CD8-positive, alpha-beta memory T cell (primary cell): ENCODE measurements at places on chromosomes 4 and X.

DNA sequence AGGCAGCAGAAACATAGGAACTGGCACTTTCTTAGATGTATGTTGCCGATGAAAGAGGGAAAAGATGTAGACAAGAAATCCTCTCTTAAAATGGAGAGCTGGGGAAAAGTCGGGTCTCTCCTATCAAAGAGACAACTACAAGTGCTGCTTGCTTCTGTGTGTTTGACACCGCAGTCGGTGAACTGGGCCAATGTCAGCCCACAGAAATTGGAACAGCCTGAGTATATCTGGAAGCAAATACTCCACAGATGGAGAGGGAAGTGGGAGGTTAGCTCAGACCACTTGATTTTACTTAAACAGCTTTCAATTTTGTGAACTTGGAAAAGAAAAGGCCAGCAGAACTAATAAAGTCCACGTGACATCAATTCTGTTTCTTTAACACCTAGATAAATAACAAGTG, 230.9 kb upstream of the FAT1 start:
- no peak for DNase-seq

DNA sequence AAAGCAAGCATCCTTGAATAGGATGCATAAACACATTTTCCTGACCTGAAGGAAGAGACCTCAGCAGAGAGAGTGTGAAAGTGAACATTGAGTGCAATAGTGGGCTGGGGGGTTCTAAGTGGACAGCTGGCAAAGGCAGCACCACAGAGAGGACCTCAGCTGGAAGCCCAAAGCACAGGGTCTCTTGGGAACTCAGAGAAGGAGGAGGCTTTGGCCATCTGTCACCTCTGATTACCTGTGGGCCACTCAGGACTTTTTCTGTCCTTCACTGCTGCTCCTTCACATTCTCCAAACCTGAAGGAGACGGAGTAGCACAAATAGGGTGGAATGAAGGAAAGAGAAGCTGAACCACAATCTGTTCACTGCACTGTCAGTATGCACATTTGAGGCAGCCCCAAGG, 37.9 kb upstream of the FAT4 start:
- no peak for DNase-seq

- no peak for DNase-seq
Observed at GRCh38 chr4:121790976-121791375, 10.1 kb upstream of the EXOSC9 start.

DNA sequence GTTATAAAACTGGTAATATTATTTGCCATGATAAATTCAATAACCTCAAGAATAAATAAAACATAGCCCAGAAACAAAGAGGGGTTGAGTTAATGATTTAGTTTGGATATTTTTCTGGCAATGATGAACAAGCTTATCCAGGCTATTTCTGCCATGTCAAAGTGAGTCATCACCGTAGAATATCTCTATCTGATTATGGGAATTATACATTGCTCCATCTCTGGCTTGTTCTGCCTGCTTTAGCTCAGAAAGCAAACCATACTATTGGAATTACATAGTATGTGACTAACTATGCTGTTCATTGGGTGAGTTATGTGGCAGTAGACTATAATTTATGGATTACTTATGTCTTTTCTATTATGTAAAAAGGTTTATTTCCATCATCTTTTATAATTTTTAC, 680.1 kb upstream of the AADAT start:
- DNase-seq, result no peak

DNA sequence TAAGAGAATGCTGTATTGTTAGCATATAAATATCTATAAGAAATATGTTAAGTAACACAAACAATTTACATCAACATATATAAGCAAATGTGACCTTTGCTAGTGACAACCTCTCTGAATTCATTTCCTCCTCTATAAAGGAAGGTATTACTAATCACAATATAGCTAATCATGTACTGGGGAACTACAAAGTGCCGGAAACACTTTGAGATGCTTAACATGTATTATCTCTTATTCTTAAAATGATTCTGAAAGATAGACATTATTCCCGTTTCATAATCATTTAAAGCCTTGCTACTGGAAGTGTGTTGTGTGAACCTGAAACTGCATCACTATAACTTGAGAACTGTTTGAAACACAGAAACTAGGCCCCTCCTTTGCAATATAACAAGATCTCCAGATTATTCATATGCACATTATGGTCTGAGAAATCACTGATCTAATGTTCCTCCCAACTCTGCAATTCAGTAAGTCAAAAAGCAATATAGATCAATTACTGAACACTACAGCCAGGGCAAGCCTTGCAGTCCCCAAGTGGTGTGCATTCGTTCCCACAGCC, 54.0 kb downstream of the KLHL8 start:
- DNase-seq, result no peak

DNA sequence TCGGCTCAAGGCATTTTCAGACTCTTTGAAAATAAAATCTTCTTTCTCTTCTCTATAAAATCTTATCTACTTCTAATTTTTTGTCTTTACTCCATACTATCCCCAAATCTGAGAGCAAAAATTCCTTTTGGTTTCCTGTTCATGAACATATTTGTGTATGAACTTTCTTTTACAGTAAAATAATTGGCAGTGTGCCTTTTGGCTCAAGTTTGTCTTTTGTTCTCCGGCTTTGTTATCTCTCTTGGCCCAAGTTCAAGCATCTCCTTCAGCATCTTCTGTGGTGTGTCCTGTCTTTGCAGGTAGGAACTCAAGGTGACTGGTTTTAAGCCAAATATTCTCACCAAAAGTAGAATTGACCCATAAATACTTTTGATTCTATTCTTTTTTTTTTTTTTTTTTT, 276.6 kb upstream of the FAT1 start:
- DNase-seq, result no peak

DNA sequence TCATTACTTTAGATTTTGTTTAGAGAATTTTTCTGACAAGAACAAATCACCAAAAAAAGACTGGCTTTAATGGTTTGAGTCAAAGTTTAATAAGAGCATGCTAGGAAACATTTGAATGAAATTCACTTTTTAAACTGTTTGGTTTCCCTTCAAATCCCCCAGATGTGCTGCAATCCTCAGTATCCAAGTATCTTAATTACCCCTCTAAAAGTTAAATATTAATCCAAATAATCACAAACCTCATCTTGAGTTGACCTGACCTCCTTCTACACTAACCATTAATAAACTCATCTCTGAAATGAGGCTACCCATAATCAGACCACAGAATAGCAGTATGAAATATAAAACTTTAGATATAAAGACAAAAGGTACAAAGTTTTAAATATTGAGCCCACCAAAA, 10.1 kb downstream of the DHX15 start:
- no peak for DNase-seq

DNA sequence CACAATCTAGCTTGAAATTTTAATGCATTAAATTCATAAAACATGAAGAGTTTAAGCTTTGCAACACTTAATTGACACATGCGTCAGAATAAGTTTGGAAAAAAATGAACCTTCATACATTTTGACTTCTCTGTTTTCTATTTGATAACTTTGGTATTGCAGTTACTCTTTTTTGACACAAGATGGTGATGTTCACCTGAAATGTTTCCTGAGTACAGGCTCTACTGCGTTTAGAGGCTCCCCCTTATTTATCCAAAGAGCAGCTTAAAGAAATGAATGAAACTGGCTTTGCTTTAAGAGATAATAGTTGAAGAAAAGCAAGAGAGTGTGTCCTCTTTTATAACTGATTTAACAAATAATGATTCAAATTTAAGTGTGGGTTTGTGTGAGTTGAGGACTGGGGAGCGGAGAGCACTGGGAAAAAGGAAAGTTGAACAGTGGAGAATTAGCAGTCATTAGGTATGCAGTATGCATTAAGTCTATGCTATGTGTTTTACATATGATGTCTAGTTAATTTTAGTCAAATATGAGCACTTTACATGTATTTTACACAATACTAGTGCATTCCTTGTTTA, 180.6 kb upstream of the NUDT6 start:
- no peak for DNase-seq

- no peak for DNase-seq
Observed at GRCh38 chr4:182807346-182807745, 109.8 kb downstream of the DCTD start.

DNA sequence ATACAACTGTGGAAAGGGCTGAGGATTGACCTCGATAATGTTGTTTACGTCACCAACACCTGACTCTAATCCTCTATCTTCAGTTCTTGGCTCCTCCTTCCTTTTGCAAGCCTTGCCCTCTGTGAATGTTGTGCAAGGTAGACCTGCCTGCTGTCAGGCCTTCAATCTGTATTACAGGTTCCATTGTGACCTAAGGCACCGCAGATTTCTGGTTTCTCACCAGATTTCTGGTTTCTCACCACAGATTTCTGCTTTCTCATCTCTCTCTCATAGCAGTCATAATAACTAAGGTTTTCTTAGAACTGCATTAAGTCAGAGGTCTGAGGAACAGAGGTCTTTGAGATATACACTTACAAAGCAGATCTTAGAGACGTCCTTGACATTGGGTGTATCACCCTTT, 51.5 kb upstream of the ETNPPL start:
- no peak for DNase-seq
